ENCODE measurements at places on chromosomes 5 and 9.
A peak's percentile ranks its signal among the peaks of the same experiment; 100 is the strongest.

DNA sequence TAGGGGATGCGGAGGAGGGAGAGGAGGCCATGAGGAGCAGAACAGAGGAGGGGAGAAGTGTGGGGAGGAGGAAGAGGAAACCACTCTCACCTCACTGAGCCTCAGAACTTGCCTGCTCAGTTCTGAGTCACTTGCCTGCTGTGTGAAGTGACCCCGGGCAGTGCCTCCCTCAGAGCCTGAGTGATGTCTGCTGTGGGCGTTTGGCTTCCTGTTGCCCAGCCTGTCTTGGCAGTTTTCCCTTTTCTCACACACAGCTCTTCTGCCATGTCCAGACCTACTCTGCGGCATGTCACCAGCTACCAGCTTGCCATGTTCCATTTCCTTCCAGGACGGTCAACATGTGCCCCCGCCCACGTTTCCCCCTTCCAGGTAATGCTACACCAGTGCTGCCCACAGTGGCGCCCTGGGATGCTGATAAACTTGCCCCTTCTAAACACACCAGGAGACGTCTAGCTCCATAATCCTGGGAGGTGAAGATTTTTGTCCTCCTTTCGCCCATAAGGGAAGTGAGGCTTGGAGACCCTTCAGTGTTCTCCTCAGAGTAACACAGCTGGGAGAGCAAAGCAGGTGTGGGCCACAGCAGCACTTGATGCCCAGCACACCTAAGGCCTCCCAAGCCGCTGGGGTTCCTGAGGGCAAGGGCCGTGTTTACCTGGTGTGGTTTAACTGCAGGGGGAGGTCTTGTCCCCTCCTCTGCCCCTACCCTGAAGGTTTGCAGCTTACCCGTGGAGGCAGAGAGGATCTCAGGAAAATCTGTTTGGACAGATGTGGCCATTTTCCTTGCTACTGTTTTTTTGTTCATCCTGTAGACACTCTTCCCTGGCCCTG is 63.8 kb upstream of the RNF130 start:
- DNase-seq, result peak; percentile 42

- DNase-seq, result no peak
Observed at GRCh38 chr5:72836810-72837209, 20.3 kb downstream of the TNPO1 start.

DNA sequence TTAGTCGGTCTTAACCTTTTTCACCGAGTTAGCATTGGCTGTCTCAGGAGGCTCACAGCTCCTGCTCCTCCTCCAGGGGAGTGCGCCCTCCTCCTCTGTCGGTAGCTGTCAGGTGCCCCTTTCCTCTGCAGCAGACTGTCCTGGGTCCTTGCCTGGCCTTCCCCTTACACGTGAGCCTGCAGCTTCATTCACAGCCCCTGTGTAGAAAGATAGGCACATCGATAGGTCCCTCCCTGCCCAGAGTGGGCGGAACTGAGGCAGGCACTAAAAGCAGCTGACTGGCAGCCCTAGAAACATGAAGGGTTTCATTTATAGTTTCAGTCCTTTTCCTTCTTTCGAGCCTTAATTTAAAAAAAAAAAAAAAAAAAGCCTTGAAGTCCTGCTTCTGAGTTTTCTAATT is 17.2 kb downstream of the TENT4A start:
- DNase-seq, result no peak

DNA sequence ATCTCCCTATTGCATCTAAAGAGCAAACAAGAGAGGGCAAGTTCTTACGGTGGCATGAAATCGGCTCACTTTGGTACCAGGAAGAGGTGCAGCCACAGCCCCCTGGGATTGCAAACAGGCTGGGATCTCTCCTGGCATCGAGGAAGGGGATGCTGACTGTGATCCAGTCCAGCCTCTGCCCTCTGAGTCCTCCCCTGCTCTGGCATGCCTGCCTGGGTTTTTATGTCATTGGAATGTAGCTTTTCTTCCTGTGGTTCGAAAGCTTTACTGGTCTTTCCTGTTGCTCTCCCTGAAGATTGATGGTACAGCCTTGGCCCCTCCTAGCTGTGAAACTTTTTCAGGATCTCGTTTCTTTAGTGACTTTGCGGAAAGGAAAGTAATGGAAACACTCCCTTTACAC is 6.6 kb downstream of the SLC46A2 start:
- no peak for DNase-seq

- DNase-seq, result peak; percentile 64
Observed at GRCh38 chr5:55232985-55233928, at the start of gene CCNO. Gene CCNO, minus strand, starts transcription at chr5:55233608. Its CDS starts 85 bp downstream, at chr5:55233523.

DNA sequence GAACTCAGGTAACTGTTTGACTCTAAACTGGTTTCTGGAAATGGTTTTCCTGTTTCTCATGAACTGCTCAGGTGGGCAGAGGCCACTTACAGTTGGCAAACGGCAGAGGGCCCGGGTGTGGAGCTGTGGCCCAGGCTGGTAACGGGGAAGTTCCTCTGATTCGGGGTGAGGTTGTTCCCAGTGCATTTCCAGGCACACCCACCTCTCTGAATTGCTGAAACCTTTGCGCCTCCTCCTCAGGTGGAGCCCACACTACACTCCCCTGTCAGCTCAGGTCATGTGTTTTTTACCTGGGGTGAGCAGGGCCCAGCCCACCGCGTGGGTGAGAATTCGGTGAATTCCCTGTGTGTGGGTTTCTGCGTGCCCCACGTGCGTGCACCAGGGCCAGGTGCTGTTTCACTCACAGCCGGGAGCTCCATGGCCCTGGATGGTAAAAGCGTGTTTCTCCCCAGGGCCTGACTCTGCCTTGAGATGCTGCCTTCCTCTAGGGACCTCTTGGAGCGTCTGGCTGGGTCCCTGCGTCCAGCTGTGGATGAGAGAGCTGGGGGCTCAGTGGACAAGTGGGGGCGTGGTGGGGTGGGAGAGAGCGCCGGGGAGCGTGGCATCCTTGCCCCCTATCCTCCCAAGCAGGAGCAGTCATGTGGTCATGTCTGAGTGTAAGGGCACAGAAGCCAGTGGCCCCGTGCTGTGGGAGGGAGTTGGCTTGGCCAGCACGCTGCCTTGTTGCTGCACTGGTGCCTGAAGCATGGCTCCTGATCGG is 33.5 kb upstream of the LPCAT1 start:
- no peak for DNase-seq

GRCh38 chr5:37683072-37683471 is 156.8 kb downstream of the GDNF start:
- no peak for DNase-seq

- no peak for DNase-seq
Observed at GRCh38 chr9:14064940-14065339, 249.0 kb downstream of the NFIB start.

DNA sequence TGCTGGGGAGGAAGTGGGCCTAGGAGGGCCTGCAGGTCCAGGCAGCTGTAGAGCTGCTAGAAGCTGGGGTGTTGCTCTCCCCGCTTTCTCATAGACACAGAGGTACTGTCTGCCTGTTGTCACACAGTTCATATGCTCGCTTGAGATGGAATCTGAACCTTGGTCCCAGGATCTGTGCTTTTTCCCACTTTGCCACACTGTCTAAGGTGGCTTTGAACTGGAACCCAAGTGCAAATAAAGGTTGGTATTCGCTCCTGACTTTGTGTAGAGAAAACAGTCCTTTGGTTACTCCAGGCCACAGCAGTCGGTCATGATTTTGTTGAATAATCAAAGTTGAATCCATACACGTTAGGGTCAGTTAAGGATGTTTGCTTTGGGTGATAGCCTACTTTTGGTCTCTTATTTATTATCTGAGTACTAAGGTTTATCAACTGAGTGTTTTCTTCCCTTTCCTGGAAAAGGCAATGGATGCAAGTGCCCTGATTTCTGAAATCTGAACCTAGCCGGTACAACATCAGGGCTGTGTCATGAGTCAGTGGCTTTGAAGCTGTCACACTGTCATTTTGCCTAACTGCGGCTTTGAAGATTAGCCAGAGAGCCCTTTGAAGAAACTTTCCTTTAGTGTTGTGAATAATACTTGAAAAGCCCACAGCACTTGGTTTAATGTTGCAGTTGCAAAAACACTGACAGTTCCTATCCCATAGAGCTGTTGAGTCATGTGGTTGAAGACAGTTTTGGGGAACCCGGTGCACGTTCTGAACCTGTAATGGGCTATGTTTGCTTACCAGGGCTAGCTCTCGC is 41.3 kb downstream of the HABP4 start:
- DNase-seq, result peak; percentile 63

- no peak for DNase-seq
Observed at GRCh38 chr9:81717061-81717746, 27.9 kb upstream of the TLE1 start.

GRCh38 chr9:134031783-134032182 is 6.5 kb downstream of the BRD3OS start:
- no peak for DNase-seq

GRCh38 chr5:115072266-115073064 is 97.2 kb downstream of the TRIM36 start:
- DNase-seq, result no peak

DNA sequence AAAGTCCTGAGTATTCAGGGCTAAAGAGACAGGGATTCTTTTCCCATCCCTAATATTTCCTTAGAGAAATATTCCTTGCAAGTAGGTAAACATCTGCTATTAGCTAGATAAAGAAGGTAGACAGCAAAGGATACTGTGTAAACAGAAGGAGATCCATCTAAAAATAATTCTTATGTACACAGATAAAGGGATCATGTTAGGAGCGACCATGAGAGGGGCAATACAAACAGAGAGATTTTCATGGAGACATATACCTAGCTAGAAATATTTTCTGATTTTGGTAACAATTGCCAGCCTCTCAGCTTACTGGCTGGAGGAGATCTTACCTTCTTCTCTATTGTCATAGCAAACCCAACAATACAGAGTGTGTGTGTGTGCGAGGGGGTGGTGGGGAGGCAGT is 184.6 kb upstream of the DMAC1 start:
- DNase-seq, result no peak

DNA sequence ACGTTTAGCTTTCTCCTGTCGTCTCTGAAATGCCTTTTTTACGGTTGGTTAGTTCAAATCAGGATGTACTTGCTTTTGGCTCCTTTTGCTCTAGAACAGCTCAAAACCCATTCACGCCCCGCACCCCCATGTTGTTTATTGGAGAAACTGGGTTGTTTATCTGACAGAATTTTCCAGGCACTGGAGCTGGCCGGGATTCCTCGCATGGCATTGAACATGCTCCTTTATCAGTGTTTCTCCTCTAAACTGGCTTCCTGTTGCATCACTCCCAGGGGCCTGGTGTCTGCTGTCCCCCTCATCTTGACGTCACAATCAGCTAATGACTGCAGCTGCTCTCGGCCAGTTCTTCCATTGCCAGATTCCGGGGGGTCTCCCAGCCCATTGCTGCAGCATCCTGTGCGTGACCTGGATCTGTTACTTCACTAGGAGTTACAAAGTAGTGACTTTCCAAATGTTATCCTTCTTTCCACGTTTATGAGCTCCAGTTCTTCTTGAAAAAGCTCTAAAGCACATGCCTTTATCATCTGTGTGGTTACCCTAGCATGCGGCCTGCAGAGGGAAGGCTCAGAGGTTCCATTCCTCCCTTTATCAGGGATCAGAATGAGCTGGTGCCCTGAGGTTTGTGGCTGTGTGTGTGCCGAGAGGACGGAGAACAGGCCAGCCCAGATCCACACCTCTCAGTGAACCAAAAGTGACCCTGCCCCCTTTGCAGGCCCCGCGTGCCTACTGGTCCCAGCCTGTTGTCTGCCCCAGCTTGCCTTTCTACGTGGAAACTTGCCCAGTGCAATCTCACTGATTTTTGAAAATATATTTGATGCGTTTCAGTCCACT is 27.5 kb downstream of the FAM163B start:
- DNase-seq, result no peak

DNA sequence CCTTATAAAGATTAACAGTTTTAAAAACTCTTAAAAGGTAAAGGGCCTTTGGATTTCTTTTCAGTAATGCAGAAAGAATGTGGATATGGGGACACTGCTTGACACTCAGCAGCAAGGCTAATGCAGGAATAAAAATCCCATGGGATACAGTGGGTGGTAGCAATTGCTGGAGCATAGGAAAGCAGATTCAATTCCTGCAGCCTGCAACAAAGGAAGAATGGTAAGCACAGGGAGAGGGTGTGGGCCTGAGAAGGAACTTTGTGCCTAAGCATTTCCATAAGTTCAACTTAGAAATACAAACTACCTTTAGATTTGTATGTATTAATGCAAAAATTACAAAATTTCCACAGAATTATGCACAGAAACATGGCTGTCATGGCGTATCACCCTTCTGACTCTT is 65.8 kb upstream of the CDK5RAP2 start:
- no peak for DNase-seq

DNA sequence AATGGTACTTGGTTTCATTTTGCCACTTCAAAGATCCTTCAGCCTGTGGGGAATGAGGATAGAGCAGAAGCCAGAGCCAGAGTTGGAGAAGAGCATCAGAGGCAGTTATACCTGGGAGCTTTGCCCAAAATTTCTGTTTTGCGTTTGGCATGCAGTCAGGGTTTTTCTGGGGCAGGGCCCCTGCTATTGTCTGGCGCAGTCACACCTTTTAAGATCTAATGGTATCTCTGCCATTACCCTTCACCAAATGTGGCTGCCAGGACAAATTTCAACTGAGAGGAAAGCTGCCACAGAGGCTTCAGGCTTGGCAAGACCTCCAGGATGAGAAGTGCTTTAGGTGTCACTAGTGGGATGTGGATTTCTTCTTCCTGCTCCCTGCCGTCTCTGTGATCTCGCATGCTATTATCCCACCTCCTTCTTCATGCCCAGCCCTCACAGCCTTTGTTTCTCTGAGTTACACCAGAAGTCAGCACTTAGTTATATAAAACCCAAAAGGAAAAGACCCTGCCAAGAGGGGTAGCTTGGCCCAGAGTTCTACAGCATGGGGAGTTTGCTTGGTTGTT is 357.0 kb downstream of the TLE4 start:
- DNase-seq, result no peak

DNA sequence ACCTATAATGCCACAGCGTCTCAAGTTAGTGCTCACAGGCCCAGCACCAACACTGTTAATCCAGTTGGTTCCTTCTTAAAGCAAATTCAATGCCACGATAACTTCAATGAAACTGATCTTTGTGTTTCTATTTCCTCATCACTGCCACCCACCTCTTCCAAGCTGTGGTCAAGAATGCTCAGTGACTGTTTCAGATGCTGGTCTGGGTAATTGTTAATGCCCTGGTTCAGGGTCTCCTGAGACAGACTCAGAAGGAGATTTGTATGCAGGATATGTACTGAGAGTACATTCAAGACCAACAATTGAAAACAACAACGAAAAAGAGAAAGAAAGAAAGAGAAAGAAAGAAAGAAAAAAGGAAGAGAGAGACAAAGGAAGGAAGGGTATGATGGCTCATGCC is 505.3 kb downstream of the TLE4 start:
- DNase-seq, result no peak

DNA sequence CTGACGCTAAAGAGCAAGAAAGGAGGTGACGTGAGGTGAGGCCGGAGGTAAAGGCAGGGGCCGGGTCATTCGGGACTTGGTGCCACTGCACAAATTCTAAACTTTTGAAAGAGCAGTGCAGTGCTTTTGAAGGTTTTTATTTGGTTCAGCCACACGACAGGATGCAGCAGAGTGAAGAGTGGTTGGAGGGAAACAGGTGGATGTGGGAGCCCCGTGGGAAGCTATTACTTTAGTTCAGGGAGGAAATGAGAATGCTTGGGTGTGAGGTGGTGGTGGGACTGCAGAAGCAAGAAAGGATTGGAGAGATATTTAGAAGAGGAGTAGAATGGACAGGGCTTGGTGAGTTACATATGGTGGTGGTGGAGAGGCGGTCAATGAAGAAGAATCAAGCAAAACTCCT is 64.7 kb upstream of the ITGA2 start:
- no peak for DNase-seq

All from activated CD4-positive, alpha-beta T cell treated with anti-CD3 and anti-CD28 coated beads, Interleukin-2, Interleukin-4, amounts not matched to agents 100 ng/mL and 50 ng/mL, durations not matched to agents 16 hours and 8 hours (primary cell).